Fibroblast of skin of left biceps (primary cell): ENCODE measurements at places on chromosomes 3 and 15.

GRCh38 chr15:59268168-59268851 lies 61.7 kb downstream of the LDHAL6B start:
- peak; percentile 29 for DNase-seq

- no peak for DNase-seq
These were observed 507.4 kb downstream of the FGF12 start for GRCh38 chr3:192219926-192220325.

GRCh38 chr3:1093217-1093616 lies 393 bp downstream of the CNTN6 start:
- no peak for DNase-seq

DNA sequence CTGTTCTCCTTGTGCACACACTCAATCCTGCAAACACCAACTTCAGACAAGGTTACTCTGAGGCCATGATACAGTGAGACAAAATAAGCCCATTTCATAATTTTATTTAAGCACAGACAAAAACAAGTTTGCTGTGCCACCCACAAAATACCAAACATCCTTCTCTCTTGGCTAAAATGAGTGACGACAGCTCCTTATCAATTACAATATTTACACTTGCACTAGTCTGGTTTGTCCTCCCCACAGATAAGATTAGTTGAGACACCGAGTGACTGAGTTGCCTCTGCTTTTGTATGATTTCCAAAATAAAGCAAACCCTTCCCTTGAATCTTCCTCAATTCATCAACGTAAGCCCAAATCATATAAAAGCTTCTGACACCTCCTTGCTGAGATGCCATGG lies 233.5 kb upstream of the ATP10A start:
- no peak for DNase-seq

DNA sequence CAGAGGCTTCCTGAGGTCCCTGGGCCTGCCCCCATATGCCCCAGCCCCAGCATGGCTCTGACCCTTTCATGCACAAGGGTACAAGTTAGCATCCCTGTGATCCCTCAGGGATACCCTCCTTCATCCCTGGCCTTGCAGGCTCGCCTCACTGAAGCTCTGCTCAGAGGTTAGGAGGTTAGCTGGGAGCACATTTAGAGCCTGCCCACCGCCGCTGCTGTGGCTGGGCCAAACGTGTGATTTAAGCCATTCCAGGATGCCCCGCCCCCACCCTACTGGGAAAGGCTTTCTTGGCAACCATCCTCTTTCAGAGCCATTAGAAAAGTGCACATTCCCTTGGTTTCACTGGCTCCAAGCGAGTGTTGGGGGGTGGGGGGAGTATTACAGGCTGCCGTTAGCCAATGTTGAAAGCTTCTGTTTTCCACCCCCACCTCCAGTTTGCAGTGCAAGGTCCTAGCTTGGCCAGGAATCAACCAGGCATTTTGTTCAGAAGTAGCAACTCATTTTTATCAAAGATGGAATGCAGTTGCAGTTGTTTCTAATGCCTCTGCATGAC lies 6.3 kb upstream of the HES1 start:
- DNase-seq = peak; percentile 83

DNA sequence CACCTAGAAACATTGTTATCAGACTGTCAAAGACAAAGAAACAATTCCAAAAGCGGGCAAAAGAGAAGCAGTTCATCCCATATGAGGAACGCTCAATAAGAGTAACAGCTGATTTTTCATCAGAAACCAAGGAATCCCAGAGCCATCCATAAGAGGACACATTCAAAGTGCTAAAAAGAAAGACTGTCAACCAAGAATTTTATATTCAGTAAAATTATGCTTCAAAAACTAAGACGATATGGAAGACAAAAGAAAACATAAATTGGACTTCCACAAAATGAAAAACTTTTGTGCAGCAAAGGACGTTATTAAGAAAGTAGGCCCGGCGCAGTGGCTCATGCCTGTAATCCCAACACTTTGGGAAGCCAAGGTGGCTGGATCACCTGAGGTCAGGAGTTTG lies 4.0 kb downstream of the LEO1 start:
- DNase-seq = no peak

DNA sequence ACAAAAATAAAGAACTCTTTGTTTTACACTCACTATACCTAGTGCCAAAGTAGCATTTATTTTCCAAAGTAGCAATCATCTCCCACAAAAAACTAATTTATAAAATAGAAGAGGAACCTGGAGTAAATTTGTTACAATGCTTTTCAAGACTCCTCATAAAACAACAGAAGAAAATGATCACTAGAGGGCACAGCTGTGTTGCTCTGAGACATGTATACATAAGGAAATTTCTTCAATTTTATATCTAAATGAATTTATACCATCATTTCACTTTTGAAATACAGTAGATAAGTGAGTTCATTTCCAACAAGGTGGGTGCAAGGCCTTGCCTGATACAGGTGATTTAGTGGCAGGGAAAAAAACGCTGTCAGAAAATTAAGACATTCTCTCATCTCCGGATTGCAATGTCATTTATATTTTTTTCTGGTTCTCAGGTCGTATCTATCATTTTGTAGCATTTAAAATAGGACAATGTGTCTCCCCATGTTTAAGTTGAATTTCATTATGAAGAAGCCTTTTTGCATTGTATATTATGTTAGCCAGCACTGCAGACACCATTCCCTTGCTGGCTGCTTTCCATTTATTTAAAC lies 25.3 kb upstream of the ARHGEF26 start:
- DNase-seq = no peak

DNA sequence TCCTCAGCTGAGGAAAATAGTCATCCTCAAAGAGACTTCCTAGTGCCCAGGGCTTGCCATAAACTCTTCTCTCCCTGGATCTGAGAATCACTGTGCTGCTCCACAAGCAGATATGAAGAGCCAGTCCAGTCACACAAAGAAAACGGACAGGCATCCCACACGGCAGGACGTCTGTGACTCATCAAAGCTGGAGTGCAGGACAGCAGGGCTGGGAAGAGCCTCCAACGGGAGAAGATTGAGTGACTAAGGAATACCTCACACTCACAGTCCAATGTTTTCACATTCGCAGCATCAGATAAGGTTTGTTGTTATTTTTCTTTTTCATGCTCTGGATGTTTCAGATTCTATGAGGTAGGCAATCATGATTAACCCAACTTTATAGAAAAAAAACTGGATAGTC lies 57.8 kb downstream of the NEK10 start:
- peak; percentile 65 for DNase-seq

DNA sequence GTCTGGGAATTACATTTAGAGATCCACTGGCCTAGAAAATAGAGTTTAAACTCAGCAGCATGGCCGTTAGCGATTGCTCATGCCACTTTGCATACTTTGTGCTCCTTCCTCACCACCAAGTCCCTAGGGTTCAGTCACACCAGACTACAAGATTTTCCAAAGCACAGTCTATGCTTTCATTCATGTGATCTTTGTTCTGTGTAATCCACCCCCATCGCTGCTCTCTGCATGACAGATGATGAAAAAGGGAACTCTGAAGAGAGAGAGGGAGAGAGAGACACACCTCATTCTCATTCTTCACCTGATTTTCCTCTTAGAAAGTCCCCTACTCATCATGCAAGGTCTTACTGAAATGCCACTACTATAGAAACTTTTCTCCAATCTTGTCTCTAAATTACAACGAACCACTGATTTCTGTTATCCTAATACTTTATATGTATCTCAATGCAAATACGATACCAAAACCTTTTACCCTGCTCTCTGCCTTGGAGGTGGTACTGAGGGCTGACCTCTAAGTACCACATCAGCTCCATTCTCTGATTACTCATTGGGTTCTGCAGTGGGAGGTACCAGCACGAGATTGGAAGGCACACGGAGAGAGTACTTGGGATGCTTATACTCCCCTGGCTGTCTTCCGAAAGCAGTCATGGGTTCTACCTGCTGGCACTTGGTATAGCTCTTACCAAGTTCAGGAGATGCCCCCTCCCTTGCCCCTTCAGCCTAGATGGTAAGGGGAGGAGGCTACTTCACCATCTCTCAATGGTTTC lies 1.1 kb upstream of the PARP15 start:
- no peak for DNase-seq

DNA sequence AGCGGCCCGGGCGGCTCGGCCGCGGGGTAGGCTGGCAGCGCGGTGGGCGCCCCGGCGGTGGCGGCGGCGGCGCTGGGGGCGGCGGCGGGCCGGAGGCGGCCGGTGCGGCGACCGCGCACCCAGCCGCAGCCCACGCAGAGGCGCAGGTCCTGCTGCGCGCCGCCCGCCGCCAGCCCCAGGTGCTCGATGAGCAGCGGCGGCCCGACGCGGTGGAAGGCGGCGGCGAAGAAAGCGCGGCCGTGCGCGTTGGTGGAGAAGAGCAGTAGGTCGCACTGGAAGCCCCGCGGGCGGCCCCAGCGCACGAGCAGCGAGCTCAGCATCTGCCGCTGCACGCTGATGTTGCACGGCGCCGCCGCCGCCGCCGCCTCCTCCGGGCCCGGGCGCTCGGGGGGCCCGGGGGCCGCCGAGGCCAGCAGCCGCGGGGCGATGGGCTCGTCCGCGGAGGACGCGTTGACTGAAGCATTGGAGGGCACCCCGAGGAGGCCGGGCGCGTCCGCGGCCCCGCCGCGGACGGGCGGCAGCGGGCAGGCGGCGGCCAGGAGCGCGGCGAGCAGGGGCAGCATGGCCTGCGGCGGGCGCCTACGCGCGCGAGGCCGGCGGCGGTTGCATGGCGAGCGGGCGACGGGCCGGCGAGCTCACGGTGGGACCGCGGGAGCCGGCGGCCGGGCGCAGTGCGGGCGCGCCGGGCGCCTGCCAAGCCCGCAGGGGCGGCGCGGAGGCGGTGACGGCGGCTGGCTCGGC lies 452 bp downstream of the TMEM158 start:
- DNase-seq = no peak

- no peak for DNase-seq
These were observed 22.0 kb downstream of the CMTM6 start for GRCh38 chr3:32480604-32481003.

DNA sequence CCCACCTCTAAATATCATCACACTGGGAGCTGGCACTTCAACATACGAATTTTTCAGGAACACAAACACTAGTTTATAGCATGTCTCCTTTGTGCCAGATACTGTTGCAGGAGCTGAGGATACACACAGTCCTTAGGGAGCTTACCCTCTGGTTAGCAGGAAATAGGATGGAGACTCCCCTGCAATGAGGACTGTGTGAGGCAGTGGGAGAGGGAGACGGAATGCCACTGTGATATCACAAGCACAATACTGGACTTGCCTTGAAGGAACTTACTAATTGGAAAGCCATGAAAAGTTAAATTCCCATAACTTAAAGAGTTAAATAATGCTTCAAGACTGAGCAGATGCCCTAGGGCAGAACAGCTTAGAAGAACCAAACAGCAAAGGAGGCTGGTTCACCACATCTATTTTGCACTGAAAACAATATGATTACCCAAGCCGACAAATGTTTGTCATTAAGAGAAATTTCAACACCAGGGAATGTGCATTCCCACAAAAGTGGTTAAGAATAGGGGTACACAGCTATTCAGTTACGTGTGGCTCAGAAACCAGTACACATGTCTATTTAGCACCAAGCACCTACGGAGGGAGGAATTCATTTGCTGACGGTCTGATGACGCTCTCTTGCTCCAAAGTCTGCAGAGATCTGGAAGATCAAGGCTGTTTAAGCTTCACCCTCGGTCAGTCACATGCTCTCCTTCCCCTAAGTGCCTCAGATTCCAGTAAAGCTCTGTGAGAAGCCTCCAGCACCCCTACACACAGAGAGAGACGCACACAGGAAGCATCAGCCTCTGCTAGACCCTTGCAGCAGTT lies 5.2 kb downstream of the TBC1D2B start:
- DNase-seq = no peak

- DNase-seq = no peak
These were observed 56.0 kb downstream of the MEF2A start for GRCh38 chr15:99621767-99622166.

DNA sequence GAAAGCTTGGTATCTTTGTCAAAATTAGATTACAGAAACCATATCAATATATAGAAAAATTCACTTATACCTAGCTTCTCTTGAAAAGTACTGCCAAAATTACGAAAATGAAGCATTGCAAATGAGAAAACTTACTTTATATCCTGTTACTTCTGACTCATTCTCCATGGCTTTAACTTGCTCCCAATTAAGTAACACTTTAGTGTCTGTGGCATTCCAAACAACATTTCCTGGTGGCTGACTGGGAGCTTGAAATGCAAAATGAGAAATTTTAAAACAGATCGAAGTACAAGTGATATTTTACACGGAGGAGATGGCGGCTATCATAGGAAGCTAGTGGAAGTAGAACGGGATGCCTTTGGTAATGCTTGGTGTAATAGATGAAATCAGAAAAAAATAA lies 347.3 kb downstream of the CNTN3 start:
- DNase-seq = no peak

DNA sequence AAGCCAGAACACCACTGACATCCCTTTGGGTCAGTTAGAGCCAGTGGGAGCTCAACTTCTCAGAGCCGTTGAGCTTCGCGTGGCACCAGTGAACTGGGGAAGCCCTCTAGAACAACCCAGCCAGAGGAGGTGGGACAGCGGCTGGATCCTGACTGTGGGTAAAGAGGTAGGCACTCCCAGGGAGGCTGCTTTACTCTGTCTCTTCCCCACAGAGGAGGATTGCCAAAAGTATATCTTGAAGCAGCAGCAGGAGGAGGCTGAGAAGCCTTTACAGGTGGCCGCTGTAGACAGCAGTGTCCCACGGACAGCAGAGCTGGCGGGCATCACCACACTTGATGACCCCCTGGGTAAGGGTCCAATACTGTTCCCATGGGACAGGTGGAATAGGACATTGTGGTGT lies 1.2 kb downstream of the MYD88 start:
- no peak for DNase-seq

DNA sequence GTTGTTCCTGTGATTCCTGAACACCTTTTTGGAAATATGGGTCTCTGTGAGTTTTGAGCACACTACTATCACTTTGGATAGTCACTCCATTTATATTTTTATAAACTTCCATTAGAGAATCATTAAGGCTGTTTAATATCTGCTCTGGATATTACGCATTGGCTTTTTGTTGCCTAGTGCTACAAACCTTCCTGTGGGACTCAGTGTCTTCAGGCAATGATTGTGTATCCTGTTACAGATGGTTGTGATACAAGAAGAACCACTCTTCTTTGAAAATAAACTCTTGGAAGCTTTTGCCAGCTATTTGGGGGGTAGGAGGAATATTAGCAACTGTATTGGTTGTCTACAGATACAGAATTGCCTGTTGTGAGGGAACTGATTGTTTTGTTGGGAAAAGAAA lies 15.6 kb downstream of the GCSAM start:
- no peak for DNase-seq

GRCh38 chr3:133943639-133944141 lies 48.0 kb upstream of the RAB6B start:
- DNase-seq = peak; percentile 76

- no peak for DNase-seq
These were observed 65.6 kb upstream of the HEG1 start for GRCh38 chr3:125121246-125122010.

DNA sequence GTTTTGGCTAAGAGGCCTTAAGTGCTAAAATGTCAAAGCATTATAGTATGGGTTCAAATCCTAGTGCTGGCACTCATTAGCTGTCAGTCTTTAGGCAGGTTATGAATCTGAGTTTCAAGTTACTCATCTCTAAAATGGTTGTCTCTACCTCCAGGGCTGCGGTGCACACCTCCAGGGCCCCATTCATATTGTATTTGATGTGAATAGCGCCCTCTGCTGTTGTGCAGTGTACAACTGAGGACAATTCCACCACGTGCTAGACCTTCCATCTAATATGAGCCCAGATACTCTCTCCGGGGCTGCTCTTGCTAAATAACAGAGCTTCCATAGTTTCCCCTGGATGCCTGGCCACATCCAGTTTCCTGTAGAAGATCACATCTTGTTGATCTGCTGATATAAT lies 54.3 kb downstream of the OXNAD1 start:
- DNase-seq = no peak
